ENCODE measurements at places on chromosomes 12 and 14.

DNA sequence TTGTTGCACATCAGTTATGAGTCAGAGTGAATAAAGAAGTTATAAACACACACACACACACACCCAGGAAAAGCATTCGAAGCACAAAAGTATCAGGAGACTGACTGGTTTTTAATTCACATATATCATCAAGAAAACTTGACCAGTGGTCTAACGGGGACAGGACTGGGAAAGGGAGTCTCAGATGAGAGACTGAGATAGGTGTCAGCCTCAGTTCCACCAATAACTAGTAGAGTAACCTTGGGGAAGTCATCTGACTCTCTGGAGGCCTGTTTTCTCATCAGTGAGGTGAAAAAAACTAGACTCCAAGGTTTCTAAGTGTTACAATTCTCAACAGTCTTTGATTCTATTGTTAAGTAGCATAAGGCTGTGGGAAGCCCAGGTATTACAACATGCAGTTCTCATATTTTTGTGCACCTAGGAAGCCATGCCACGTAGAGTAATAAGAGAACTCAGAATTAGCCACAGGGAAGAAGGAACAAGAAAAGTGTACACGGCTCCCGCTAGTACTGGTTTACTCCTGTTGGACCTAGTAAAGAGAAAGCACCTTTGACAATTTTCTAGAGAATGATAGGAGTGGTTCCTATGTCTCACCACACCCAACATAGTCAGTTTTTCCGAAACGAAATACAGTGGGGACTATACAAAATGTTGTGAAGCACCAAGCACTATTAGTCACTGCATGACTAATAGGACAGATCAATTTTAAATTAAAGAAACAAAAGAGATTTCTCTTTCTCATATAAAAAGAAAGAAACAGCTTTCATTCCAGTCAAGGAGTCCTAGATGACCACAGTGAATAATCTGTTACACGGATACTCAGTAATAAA lies 5.0 kb downstream of the PPTC7 start:
- no peak for DNase-seq

GRCh38 chr14:69133206-69134125 lies 19.5 kb downstream of the DCAF5 start:
- DNase-seq = no peak

- DNase-seq = no peak
Observed at GRCh38 chr14:104978746-104979691, 845 bp upstream of the AHNAK2 start.

- no peak for DNase-seq
Observed at GRCh38 chr14:72182708-72183432, 250.6 kb downstream of the RGS6 start.

DNA sequence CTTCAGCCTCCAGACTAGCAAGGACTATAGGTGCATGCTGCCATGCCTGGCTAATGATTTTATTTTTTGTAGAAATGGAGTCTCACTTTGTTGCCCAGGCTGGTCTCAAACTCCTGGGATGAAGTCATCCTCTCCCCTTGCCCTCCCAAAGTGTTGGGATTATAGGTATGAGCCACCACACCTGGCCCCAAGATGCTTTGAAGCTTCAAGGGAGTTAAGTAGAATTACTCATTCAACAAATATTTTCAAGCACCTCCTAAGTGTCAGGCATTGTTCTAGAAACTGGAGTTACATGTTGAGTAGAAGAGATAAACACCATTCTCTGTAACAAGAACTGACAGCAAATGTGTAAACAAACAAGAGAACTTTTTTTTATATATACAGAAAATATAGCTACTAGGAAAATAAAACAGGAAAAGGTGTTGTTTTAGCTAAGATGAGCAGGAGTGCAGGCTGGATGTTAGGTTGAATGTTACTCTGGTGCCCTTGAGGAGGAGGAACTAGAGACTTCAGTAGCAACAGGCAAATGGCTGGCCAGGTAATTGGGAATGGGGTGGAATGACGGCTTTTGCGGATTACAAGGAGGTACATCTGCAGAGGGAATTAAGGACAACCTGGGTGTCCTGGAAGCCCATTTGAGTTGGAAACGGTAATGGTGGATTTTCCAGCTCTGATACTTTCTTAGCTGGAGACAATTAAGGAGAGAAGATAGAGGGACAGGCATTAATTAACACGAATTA lies 32.0 kb upstream of the CFAP54 start:
- DNase-seq = no peak

GRCh38 chr12:89889062-89889461 lies 180.4 kb upstream of the ATP2B1 start:
- no peak for DNase-seq

GRCh38 chr12:14416658-14417057 lies 51.2 kb downstream of the ATF7IP start:
- DNase-seq = no peak

- no peak for DNase-seq
Observed at GRCh38 chr14:21852061-21852664, 178.5 kb upstream of the OR4E1 start.

- no peak for DNase-seq
Observed at GRCh38 chr14:105912641-105913180, 386.3 kb downstream of the TMEM121 start.

All from right atrium auricular region (tissue), 2 donors.